ENCODE measurements at places on chromosomes 13 and 19.

DNA sequence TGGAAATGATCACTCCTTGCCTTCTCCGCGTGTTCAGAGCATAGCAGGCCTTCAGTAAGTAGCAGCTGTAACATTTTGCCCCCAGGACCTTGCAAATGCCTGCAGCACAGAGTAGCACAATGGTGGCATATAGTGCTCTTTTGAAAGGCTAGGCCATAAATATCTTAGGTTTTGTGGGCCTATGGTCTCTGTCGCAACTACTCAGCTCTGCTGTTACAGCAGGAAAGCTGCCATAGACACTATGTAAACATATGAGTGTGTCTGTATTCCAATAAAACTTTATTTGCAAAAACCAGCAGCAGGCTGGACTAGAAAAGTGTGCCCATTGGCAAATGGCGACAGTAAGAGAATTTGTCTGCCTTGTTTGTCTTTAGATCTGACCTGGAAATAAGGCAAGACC lies 9.4 kb downstream of the ITPKC start:
- no peak for DNase-seq

DNA sequence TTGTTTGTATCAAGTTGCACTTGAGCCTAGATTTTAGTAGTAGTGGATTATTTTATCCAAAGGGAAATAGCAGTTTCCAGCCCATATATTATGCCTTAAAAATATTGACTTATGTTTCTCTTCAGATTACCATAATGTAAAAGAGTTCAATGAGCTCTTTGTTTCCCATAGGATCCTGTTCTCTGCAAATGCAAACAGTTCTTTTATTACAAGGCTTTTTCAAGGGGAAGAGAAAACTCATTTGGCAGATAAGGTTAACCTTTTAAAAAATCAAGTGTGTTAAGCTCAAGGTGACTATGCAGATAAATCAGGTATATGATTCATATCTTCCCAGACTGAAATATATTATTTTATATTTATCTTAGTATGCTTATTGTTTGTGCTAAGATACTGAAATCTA lies 961.2 kb upstream of the SPRY2 start:
- DNase-seq, result no peak

GRCh38 chr19:32200312-32201038 lies 144.9 kb upstream of the ZNF507 start:
- no peak for DNase-seq

DNA sequence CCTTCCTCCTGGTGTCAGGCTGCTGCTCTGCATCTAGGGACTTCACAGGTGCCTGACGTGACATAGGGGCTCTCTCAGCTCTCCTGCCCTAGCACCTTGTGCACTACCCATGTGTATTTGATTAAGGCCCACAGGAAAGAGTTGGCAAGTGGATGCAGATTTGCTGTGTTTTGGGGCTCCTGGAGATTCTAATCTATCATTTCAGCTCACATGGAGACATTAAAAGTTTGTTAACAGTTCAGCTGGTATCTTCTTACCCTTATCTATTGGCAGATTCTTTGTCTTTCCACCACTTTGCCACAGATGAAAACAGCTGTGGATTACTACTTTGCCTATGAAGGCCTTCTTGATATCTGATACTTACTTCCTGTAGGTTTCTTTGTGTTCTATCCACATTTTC lies 41.9 kb downstream of the WASF3 start:
- DNase-seq, result no peak
